Stimulated activated CD8-positive, alpha-beta memory T cell treated with anti-CD3 and anti-CD28 coated beads, Interleukin-15, amount 100 ng/mL, for 48 hours (primary cell): ENCODE measurements at places on chromosomes 2 and 18.

GRCh38 chr2:240237609-240238174 is 97.2 kb upstream of the OTOS start:
- DNase-seq = no peak

- DNase-seq = no peak
Observed at GRCh38 chr18:5771343-5771742, 124.0 kb downstream of the TMEM200C start.

GRCh38 chr18:76875390-76876325 is 53.3 kb downstream of the ZNF236 start:
- DNase-seq = no peak

- DNase-seq = no peak
Observed at GRCh38 chr18:37680911-37681310, 115.3 kb upstream of the CELF4 start.

- no peak for DNase-seq
Observed at GRCh38 chr2:206886696-206887095, 52.6 kb upstream of the CPO start.

GRCh38 chr18:11308499-11308898 is 159.1 kb upstream of the PIEZO2 start:
- no peak for DNase-seq

DNA sequence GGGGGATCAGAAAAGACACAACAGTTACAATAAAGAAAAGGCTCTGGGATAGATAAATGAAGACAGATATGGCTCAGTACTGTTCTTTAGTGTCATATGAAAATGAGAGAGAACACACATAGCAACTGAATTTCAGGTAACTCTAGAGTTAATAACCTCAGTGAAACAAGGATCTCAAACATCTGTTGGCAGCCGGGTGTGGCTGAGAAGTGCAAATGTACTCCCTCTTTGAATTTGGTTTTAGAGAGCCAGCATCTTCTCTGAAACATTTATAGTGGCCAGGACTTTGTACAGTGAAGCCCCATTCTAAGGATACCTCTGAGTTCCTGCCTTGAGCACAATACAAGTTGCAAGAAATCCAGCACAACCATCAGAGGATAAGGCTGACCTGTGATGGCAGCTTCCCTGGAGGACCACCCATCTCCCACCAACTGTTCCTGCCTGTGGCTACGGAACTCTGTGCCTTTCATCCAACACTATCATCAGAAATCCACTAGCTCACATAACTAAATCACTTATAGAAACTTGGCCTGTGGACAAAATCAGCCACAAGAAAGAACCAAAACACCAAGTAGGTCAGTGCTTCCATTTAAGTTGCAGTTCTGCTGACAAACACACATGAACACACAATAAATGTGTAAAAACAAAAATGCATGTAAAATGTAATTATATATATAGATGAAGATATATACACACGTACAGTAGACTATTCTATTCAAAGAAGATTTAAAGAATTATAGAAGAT is 37.3 kb upstream of the PEX13 start:
- DNase-seq = no peak

GRCh38 chr2:130183512-130184373 is 1.7 kb downstream of the MZT2B start:
- DNase-seq = no peak

GRCh38 chr2:211204456-211204855 is 648.1 kb downstream of the CPS1 start:
- no peak for DNase-seq

GRCh38 chr2:61905372-61906185 is at the start of gene COMMD1:
Gene COMMD1 (plus strand): TSS chr2:61905674. CDS start chr2:61905679, 5 bp downstream.
- DNase-seq = peak; percentile 75

- DNase-seq = no peak
Observed at GRCh38 chr2:85719609-85720240, 25.6 kb downstream of the GNLY start.

DNA sequence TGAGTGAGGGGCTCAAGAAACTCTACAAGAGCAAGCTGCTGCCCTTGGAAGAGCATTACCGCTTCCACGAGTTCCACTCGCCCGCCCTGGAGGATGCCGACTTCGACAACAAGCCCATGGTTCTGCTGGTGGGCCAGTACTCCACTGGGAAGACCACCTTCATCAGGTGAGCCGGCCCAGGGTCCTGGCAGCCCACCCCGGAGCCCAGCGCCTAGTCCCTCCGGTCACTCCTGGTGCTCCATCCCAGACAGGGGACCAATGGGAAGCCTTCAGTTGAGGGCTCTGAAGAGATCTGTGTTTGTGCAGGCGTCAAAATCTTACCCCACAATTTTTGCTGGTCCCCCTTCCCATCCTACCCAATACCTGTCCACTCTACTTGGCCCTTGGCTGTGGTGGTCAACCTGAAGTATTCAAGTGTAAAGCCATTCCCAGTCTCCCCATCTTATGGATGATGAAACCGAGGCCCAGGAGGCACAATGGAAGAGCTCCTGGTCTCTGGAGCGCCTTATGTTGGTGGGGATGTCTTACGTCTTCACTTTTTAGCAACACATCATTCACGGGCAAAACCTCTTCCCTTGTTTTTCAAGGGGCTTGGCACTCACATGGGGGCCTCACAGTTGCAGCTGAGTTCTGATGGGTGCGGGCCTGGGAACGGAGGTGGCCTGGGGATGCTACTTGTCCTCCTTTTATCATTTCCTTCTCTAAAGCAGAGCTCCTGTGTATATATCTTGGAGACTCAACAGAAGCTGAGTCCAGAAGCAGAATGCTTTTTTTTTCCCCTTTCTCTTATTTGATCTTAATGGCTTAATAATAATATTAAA is 941 bp downstream of the EHD3 start:
- no peak for DNase-seq

DNA sequence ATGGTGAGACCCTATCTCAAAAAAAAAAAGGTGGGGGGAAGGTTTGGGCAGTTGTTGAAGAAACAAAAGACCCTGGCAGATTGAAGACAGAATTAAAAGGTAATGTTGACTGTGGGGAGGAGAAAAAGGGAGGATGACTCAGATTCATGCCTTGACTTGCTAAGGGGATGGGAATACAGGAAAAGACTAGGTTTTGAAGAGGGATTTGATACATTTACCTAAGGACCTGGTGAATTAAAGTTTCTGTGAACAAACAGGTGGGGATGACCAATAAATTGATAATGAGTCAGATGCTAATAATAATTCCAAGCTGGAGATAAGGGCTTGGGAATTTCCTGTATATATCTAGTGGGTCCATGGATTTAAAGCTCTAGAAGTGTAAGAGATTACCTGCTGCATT is 27.6 kb downstream of the TTR start:
- DNase-seq = no peak

- no peak for DNase-seq
Observed at GRCh38 chr2:223519471-223519870, 82.7 kb downstream of the SCG2 start.

- DNase-seq = no peak
Observed at GRCh38 chr18:23226930-23227725, 91.8 kb downstream of the CABLES1 start.

DNA sequence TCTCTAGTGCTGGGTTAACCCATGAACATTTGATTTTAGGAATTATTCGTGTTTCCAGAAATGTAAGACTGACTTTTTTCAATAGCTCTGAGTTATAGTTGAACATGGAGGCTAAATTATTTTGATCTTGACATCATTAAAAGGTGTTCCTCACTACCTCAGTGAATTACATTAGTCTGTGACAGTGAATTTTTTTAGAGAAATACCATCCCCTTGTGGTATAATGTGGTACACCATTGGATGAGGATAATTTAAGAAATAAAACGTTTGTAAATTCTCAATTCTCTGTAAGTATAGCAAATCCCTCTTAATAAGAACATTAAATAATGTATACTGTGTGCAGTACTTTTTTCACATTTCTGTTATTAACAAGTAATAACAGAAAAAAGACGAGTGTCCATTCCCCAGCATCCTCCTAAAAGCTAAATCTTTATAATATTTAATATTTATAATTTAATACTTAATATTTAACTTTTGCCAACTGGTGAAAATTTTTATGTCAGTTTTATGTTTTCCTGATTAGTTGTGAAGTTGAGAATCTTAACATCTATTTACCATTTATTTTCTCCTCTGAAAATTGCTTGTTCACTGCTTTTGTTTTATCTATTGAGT is 70.3 kb upstream of the CWC22 start:
- DNase-seq = no peak

DNA sequence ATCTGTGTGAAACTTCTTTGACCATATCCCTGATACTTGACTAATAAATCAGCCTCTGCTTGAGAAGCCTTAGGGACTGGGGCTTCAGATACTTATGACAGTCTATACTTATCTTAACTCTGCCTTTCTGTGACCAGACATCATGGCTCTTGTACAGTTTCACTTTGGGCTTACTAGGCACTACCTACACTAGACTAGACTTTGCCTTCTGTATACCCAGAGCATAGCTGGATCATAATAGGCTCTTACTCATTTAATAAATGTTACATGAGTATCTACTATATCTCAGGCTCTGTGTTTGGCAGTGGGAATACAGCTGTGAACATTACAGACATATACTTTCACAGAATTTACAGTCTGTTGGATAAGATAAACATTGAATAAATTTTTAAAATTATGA is 9.0 kb downstream of the UGP2 start:
- no peak for DNase-seq

GRCh38 chr2:177537636-177538035 is 145.1 kb downstream of the AGPS start:
- no peak for DNase-seq
